ENCODE measurements at places on chromosomes 16 and 17. TPM values are rescaled to one million over a fixed set of nuclear protein-coding genes. Genes with fewer than 3 reads are reported as not detected.

DNA sequence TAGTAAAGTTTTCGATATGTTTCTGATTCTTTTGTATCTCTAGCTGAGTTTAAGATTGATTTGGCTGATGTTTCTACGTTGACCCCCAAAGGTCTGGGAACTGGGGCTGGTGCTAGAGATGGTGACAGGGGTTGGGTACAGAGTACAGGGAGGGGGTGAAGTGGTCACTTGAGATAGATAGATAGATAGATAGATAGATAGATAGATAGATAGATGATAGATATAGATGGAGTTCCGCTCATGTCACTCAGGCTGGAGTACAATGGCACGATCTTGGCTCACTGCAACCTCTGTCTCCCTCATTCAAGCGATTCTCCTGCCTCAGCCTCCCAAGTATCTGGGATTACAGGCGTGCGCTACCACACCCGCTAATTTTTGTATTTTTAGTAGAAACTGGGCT is 1.8 kb upstream of the FBRS start:
- DNase-seq = no peak

GRCh38 chr17:49442041-49442440 is 27.4 kb upstream of the PHB1 start:
- DNase-seq = no peak

- DNase-seq = no peak
Measured at GRCh38 chr17:19243838-19244237, 6.7 kb downstream of the EPN2 start.

DNA sequence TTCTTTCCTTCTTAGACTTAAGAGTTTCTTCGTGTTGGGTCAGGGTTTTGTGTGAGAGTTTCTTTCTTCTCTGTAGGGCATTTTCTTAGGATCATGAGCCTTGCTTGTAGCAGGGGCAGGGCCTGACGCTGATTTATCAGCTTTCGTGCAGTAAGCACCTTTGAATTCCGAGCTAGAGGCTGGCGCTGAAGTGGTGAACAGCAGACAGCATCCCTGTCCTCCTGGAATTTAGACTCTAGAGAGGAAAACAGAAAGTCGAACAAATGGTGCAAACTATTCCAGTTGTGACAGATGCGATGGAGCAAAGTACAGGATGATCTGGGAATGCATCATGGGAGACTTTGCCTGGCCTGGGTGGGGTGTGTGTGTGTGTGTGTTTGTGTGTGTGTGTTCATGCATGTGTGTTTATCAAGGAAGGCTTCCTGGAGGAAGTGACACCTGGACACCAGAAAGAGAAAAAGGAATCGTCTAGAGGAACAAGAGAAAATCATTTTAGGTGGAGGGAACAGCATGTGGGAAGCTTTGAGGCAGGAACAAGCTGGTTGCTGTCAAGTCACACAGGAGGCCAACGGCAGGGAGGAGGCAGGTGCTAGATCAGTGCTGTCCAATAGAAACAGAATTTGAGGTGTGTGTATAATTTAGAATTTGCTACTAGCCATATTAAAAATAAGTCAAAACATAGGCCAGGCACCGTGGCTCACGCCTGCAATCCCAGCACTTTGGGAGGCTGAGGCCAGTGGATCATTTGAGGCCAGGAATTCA is 60.2 kb downstream of the WWP2 start:
- no peak for DNase-seq

- DNase-seq = no peak
Measured at GRCh38 chr16:87484487-87485331, 8.1 kb downstream of the ZCCHC14 start.

- no peak for DNase-seq
Measured at GRCh38 chr16:50386139-50386538, 17.4 kb upstream of the BRD7 start.

DNA sequence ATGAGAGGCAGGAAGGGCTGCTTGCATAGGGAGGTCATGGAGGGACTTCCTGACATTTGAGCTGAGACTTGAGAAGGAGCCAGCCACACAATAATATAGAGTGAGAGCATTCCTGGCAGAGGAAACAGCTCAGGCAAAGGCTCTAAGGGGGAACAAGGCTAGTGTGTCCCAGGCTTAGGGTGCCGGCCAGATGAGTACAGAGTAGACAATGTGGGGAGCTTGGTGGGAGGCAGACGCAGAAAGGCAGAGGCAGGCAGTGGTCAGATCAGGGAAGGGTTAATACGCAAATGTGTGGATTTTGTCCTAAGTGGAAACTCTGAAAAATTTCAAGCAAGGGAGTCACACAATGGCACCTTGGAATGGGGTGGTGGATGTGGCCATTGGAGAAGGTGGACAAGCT is 31.3 kb downstream of the CD300LB start:
- no peak for DNase-seq

DNA sequence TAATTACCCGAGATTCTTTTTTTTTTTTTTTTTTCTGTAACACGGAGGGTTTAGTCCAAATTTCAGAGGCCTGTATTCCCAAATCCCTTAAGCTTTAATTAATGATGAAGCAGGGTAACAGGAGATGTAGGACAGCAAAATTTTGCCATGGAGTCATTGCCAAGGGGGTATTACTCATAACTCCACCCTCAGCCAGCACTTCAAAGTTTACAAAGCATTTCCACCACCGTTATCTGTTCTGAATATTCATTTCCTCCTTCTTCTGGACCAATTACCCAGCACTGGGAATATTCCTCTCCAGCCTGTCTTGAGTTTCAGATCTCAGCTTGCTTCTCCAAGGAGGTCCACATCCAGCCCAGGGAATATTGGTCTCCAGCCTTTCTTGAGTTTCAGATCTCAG is 747.5 kb upstream of the EEF2KMT start:
- no peak for DNase-seq

DNA sequence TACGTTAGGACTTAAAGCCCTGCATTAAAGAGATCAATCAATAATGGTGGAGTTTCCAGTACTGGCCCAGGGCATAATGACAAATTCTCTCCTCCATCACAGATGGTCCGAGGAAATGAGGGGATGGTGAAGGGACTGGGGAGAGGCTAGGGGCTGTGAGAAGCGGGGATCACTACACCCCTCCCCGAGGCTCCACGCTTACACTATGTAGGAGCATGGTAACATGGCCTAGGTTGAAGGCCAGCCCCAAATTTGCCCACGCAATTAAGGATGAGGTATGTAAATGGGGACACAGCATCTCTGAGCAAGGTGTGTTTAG is 8.0 kb upstream of the AKTIP start:
- no peak for DNase-seq

DNA sequence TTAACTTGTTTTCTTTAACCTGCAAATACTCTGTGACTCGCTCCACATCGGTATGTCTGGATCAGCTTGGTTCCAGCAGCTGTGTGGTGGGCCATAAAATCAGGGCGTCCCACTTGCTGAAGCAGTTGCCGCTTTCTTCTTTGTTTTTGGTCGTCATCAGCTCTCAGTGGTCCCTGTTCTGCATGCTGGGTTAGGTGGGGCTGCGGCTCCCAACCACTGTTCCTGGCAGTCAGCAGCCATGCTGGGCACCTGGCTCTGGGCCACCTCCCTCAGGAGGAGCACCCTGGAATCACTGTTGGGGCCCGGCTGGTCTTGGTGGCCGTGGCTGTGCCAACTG is 23.0 kb downstream of the MGRN1 start:
- DNase-seq = peak; percentile 0

GRCh38 chr16:81327447-81328196 is 12.9 kb downstream of the GAN start:
- no peak for DNase-seq

DNA sequence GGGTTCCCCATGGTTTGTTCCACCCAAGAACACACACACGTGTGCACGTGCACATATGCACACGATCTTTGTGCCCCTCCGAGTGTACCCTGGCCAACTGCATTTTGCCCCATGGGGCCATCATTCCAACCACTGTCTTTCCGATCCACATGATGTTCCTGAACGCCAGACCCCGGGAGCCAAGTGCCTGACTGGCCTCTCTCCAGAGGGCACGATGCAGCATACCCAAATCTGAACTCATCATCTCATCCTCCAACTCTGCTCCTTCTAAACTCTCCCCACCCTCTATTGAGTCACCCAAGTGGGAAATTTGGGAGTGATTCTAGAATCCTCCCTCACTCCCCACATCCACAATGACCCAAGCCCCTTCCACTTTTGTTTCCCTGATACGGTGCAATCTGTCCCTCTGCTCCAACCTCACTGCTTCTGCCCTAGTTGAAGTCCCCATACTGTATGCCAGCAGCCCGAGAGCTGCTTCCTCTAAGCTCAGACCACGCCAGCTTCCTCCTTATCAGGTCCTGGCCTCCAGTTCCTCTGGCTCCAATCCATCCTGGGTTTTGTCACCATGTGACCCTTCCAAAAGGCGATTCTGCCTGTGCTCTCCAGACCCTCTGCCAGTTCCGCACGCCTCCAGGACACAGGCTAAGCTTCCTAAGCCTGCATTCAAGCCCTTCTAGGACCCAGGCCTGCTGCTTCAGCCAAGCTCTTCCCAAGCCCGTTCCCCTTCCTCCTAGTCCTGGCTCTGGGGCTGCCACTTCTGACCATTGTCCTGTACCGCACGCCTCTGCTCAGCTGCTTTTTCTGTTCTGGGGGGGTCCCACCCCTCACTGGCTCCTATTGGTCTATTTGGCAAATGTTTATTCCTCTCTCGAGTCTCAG is 10.1 kb upstream of the TMEM208 start:
- DNase-seq = peak; percentile 42

DNA sequence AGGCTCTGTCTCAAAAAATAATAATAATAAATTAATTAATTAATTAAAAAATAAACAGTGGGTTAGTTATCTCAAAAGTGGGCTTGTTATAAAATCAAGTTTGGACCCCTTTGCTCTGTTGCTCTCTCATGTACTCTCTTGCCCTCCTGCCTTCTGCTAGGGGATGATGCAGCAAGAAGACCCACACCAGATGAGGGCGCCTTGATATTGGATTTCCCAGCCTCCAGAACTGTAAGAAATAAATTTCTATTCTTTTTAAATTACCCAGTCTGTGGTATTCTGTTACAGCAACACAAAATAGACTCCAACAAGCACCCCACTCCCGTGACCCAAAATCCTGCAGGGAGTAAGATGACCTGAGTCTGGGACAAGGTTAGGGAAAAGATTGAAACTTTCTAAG is 2.1 kb upstream of the ZNF652 start:
- DNase-seq = no peak

DNA sequence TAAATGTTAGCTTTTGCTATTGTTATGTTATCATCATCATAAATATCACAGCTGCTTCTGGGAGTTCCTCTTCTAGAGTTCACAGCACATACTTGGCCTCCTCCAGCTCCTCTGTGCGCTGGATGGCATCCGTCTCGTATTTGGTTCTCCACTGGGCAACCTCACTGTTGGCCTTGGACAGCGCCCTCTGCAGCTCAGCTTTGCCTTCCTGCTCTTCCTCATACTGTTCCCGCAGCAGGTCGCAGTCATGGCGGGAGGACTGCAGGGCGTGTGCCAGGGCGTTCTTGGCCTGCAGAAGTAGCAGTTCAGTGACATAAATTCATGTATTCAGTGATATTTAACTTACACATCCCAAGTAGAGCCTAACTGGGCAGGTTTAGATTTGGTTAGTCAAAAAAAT is 23.4 kb downstream of the MYH8 start:
- no peak for DNase-seq

DNA sequence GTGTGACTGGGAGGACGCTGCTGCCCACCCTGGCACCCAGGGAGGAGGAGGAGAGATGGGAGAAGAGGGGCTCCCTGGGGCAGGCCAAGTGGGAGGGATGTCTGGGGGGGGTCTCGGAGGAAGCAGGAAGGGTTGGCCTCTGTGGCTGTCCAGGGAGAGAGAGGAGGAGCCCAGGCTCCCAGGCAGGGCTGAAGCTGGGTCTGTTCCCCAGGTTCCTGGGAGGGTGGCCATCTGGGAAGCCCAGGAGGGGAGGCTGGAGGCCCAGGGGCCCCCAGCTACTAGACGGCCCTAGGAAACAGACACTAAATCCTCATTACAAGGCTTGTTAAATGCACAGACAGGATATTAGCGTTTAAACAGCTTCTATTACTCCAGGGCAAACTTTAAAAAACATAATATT is 139.8 kb downstream of the ENGASE start:
- DNase-seq = no peak

DNA sequence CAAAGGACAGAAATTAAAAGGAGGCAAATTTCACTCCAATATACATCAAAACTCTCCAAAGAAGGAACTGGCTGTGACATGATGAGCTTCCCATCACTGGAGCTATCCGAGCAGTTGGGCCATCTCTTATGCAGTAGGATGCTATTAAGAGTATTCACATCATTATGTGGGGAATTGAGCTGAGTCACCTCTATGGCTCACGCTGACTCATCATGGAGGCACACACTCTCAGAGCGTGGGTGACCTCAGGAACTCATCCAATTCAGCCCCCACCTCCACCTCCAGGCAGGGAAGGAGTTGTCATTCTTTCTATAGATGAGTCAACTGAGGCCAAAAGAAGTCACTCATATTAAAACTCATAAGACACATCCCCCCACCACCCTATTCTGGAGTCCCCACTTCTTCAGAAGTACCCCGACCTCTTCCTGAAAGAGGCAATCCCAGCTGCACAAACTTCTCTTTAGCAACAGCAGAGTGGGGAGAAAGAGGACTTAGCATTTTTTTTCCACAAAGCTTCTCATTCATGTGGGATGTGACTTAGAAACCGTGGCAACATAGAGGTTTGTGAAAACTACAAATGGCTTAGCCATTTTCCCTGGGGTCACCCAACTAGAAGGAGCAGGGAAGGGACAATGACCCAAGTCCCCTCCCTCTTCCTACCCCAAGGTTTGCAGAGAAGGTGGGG is 32.5 kb downstream of the ABCC12 start:
- DNase-seq = no peak

DNA sequence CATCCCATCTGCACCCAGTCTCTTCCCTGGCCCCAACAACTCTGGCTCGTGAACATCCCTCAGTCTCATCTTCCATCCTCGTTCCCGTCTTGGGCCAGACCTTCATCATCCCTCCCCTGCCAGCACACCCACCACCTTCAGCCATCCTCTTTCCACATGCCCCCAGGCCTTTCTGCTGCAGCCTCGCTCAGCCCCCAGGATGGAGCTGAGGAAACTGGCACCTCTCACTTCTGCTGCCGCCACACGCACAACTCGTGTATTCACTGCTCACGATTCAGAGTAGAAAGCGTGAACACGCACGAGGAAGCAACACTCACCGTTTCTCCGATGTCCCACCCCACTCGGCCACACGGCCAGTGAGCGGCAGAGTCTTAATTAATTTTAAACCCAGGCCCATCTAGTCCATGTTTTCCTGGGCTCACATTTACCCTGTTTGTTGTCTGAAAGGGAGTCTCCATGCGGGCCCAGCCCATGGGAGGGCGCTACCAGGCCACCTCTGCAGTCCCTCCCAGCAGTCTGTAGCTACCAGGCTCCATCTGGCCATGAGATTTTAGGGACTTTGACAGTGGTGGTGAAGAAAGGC is 12.5 kb downstream of the C16orf90 start:
- DNase-seq = no peak

- DNase-seq = peak; percentile 13
Measured at GRCh38 chr16:27690608-27691007, 140.7 kb downstream of the KATNIP start.

QRICH2 gene
- 2.1 TPM for total RNA-seq

DLX3 gene
- total RNA-seq = not detected

SOST gene
- not detected for total RNA-seq

CA7 gene
- total RNA-seq = not detected

VWA3A gene
- 0.09 TPM for total RNA-seq

KRT33B gene
- total RNA-seq = 0.09 TPM
